WTC11 (cell line): ENCODE measurements at places on chromosomes 13 and 19.

- H3K27me3 ChIP-seq, result peaks cover 75% of the 10 kb centered on the region
- peak overlapping the region; percentile 55 for H3K4me3 ChIP-seq
- no peaks in the 10 kb centered on the region for H3K36me3 ChIP-seq
- no peak overlapping the region for H3K27ac ChIP-seq
- peak; percentile 64 for DNase-seq
Observed at GRCh38 chr19:918481-919198, 1.5 kb downstream of the KISS1R start.

- no peaks in the 10 kb centered on the region for H3K27me3 ChIP-seq
- no peak for DNase-seq
- H3K4me3 ChIP-seq, result no peak overlapping the region
- H3K4me1 ChIP-seq, result peaks cover 61% of the 10 kb centered on the region
- no peak overlapping the region for H3K27ac ChIP-seq
Observed at GRCh38 chr13:50284540-50284939, 269.3 kb downstream of the KCNRG start.

- no peak overlapping the region for H3K27ac ChIP-seq
- H3K36me3 ChIP-seq, result no peaks in the 10 kb centered on the region
- DNase-seq, result no peak
- H3K27me3 ChIP-seq, result no peaks in the 10 kb centered on the region; the same call in 1 of the 2 replicates
- H3K4me3 ChIP-seq, result no peak overlapping the region
Observed at GRCh38 chr13:46202966-46203365, 8.8 kb upstream of the LRRC63 start.

- H3K36me3 ChIP-seq, result no peaks in the 10 kb centered on the region
- H3K27me3 ChIP-seq, result no peaks in the 10 kb centered on the region
- no peaks in the 10 kb centered on the region for H3K4me1 ChIP-seq
- no peak for DNase-seq
- no peak overlapping the region for H3K27ac ChIP-seq
- H3K4me3 ChIP-seq, result no peak overlapping the region
Observed at GRCh38 chr13:79710376-79710775, 229.4 kb downstream of the NDFIP2 start.

- no peaks in the 10 kb centered on the region for H3K27me3 ChIP-seq
- H3K4me1 ChIP-seq, result no peaks in the 10 kb centered on the region
- DNase-seq, result no peak
- H3K27ac ChIP-seq, result no peak overlapping the region
- no peaks in the 10 kb centered on the region for H3K36me3 ChIP-seq
Observed at GRCh38 chr13:32737111-32737571, 150.9 kb downstream of the PDS5B start.

- no peaks in the 10 kb centered on the region for H3K27me3 ChIP-seq
- H3K4me1 ChIP-seq, result no peaks in the 10 kb centered on the region
- H3K4me3 ChIP-seq, result no peak overlapping the region
Observed at GRCh38 chr19:31119951-31120690, 229.1 kb downstream of the TSHZ3 start.

DNA sequence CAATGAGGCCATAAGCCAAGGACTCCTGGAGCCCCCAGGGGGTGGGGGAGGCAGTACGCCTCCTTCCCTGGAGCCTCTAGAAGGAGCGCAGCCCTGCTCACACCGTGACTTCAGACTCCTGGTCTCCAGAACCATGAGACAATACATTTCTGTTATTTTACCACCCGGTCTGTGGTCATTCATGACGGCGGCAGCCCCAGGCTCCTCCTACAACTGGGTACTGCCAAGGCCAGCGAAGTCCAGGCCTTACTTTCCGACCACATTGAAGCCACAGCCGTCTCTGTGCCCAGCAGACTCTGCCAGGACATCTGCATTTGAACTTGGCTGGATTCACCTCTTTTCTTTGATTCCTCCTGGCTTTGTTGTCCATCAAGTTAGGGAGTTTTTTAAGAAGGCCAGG is 10.5 kb downstream of the GNG7 start:
- H3K4me3 ChIP-seq, result no peak overlapping the region
- H3K36me3 ChIP-seq, result no peaks in the 10 kb centered on the region
- no peak for DNase-seq
- no peak overlapping the region for H3K27ac ChIP-seq
- no peaks in the 10 kb centered on the region for H3K27me3 ChIP-seq

DNA sequence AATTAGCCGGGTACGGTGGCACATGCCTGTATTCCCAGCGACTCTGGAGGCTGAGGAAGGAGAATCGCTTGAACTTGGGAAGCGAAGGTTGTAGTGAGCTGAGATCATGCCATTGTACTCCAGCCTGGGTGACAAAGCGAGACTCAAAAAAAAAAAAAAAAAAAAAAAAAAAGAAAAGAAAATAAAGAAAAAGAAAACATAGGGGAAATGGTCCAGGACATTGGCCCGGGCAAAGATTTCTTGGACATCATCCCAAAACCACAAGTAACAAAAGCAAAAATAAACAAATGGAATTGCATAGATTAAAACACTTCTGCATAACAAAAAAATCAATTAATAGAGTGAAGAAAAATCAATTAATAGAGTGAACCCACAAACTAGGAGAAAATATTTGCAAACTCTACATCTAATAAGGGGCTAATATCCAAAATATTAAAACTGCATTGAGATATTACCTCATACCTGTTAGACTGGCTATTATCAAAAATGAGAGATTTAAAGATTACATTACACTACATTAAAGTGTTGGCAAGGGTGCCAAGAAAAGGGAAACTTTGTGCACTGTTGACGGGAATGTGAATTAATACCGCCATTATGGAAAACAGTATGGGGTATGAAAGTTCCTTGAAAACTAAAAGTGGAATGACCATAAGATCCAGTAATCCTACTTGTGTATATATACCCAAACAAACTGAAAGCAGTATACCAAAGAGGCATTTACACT is 18.5 kb upstream of the ABCC4 start:
- H3K4me3 ChIP-seq, result no peak overlapping the region
- no peaks in the 10 kb centered on the region for H3K27me3 ChIP-seq
- DNase-seq, result no peak
- no peaks in the 10 kb centered on the region for H3K36me3 ChIP-seq
- H3K4me1 ChIP-seq, result no peaks in the 10 kb centered on the region
- H3K27ac ChIP-seq, result no peak overlapping the region

- H3K27me3 ChIP-seq, result peaks cover 33% of the 10 kb centered on the region
- H3K27ac ChIP-seq, result no peak overlapping the region
- H3K4me1 ChIP-seq, result peaks cover 7% of the 10 kb centered on the region
- no peaks in the 10 kb centered on the region for H3K36me3 ChIP-seq
Observed at GRCh38 chr13:33351319-33351718, 65.8 kb upstream of the STARD13 start.

DNA sequence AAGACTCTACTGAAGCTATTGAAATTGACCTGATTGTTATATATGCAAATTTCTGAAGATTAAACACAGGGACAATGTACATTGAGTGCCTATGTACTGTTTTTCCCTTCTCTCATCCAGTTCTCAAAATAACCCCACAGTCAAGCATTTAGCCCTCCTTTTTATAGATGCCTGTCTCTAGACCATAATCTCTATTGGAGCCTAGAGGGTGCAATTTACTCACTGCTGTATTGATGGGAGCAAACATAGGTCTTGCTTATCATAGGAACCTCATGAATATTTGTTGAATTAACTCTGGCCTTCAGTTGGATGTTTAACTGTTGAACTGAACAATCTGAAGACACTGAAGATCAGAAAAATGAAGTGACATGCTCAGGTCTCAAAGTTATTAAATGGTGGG is 183.0 kb downstream of the RFC3 start:
- H3K36me3 ChIP-seq, result no peaks in the 10 kb centered on the region
- no peak overlapping the region for H3K27ac ChIP-seq
- peaks cover 5% of the 10 kb centered on the region for H3K4me1 ChIP-seq
- DNase-seq, result no peak
- no peaks in the 10 kb centered on the region for H3K27me3 ChIP-seq

DNA sequence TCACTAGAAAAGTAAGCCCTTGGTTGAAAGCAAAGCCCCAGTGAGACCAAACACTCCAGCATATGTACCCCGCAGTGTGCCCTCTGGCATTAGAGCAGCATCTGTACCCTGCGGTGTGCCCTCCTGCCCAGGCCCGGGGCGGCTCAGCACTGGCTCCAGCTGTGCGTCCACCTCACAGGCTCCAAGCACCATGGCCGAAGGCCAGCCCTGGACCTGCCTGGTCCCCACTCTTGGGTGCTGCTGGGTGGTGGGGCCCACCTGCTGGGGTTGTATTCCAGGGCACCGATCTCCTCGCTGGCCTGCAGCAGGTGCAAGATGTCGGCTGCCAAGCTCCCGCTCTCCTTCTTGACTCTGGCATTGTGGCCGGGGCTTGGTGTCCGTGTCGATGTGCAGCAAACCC is 230.2 kb downstream of the TUBA3C start:
- H3K4me3 ChIP-seq, result no peak overlapping the region
- no peak overlapping the region for H3K27ac ChIP-seq
- H3K4me1 ChIP-seq, result no peaks in the 10 kb centered on the region
- DNase-seq, result no peak
- H3K27me3 ChIP-seq, result peaks cover 25% of the 10 kb centered on the region

DNA sequence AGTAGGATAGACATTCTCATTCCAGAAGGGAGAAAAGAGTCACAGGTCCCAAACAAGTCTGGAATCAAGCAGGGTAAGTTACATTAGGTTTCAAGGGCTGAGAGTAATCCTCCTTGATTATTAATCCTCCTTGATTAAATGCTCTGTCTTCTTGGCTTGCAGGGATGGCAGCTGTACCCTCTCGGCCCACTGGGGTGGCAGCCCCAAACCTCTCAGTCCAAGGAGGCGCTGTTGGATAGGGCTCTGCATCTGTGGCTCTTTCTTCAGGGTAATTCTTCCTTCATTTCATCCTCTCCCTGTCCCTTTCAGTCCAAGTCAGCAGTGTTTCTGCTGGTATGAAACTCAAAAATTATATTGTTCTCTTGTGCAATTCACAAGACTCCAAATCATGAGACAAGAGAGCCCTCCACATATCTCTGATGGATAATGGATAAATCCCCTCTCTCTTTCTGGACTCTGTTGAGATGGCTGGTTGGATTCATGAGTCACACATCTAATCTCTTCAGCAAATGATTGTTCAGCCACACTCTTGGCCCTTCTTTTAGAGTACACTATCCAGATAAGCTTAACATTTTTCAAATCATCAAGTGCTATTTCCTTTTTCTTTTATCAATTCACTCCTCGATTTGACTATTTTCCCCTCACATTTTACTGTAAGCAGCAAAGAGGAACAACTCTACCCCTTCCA is 323.7 kb upstream of the HTR2A start:
- H3K4me3 ChIP-seq, result no peak overlapping the region
- H3K27me3 ChIP-seq, result no peaks in the 10 kb centered on the region
- peaks cover 3% of the 10 kb centered on the region; the same call in 1 of the 2 replicates for H3K4me1 ChIP-seq
- H3K36me3 ChIP-seq, result peaks cover 3% of the 10 kb centered on the region; the same call in 1 of the 2 replicates

- DNase-seq, result no peak
- H3K4me1 ChIP-seq, result peaks cover 41% of the 10 kb centered on the region
- no peak overlapping the region; the same call in 1 of the 2 replicates for H3K4me3 ChIP-seq
- H3K36me3 ChIP-seq, result peaks cover 3% of the 10 kb centered on the region; the same call in 1 of the 2 replicates
Observed at GRCh38 chr13:43425234-43425633, 361.5 kb downstream of the ENOX1 start.

DNA sequence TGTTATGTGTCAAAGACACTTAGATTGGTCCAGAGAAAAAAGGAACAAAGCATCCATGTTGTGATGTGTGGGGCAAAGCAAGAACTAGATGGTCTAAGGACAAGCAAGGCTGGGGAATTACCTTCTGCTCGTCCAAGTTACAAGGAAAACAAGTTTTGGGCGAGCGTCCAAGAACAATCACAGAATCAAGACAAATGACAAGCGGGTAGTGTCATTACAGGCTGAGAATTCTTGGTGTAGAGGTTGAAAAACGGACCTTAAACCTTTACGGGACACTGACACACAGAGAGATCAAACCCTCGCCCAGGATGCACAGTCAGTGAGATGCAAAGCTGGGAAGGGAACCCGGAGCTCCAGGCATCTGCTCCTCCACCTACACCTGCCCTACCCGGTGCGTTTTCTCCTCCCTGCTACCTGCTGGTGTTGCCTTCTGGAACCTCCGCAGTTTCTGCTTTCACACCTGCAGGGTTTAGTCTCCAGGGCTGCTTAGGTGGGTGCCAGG is 515 bp upstream of the ZNF324B start:
- peaks cover 7% of the 10 kb centered on the region for H3K4me1 ChIP-seq
- H3K36me3 ChIP-seq, result peaks cover 22% of the 10 kb centered on the region
- no peak overlapping the region for H3K27ac ChIP-seq
- DNase-seq, result no peak
- H3K4me3 ChIP-seq, result peak overlapping the region; percentile 63

DNA sequence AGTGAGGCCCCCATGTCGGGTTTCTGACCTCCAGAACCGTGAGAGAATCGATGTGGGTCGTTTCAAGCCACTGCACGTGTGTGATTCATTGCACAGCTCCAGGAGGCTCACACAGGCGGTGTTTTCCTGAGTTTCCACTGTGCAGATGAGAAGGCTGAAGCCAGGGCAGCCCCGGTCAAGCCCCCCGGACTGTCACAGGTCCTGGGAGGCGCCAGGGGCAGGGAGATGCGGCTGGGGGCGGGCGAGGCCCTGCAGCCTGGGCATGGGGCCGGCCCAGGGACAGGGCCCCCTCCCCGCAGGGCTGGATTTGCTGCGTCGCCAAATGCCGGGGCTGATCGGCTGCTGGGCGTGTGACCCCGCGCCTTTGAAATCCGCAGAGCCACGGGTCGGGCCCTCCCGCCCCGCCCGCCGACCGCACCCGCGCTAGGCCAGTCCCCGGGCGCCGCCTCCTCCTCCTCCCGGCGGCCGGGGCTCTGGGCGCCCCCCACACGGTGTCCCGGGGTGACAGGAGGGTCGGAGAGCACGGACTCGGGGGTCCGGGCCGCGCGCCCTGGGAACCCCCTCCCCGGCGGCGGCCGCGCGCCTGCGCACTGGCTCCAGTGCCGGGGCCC is 9.9 kb upstream of the MKNK2 start:
- DNase-seq, result peak; percentile 68
- H3K36me3 ChIP-seq, result no peaks in the 10 kb centered on the region
- peaks cover 30% of the 10 kb centered on the region for H3K4me1 ChIP-seq
- H3K4me3 ChIP-seq, result peak overlapping the region; percentile 81

- H3K27me3 ChIP-seq, result no peaks in the 10 kb centered on the region; the same call in 1 of the 2 replicates
- DNase-seq, result no peak
- peaks cover 6% of the 10 kb centered on the region for H3K4me1 ChIP-seq
- H3K27ac ChIP-seq, result no peak overlapping the region
- no peaks in the 10 kb centered on the region for H3K36me3 ChIP-seq
Observed at GRCh38 chr13:67223024-67223423, 7.1 kb downstream of the PCDH9 start.

DNA sequence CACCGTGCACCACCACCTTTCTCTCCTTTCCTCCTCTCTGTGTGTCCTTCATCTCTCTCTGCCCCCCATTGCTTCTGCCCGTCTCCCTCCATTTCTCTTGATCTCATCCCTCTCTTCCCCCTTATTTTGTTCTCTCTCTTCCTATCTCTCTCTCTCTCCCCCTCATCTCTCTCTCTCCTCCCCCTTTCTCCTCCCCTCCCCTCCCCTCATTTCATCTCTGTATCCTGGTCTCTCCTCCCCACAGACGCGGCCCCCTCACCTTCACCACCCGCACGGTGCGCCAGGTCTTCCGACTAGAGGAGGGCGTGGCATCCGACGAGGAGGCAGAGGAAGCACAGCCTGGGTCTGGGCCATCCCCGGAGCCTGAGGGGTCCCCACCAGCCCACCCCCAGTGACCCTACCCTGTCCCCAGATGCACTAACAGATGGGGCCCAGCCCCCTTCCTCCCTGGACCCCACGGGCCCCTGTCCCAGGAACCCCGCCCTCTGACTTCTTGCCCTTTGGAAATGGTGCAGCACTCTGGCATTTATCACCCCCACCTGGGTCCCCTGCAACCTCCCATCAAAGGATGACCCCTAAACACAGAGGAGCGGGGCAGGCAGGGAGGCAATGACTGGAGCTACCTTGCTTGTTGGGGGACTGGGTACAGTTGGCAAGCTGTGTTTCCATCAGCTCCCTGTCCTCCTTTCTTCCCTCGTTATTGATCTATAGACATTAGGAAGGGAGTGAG is 19.6 kb downstream of the KCNC3 start:
- peaks cover 65% of the 10 kb centered on the region for H3K27me3 ChIP-seq
- H3K4me3 ChIP-seq, result no peak overlapping the region
- H3K4me1 ChIP-seq, result peaks cover 22% of the 10 kb centered on the region
- H3K27ac ChIP-seq, result no peak overlapping the region
- DNase-seq, result peak; percentile 12
